ENCODE measurements at places on chromosomes 1 and 21.

- peak; percentile 56 for DNase-seq
These were observed 374.6 kb upstream of the USP24 start for GRCh38 chr1:55589671-55590297.

- DNase-seq: no peak
These were observed 250.8 kb upstream of the KIAA0040 start for GRCh38 chr1:175443332-175443731.

DNA sequence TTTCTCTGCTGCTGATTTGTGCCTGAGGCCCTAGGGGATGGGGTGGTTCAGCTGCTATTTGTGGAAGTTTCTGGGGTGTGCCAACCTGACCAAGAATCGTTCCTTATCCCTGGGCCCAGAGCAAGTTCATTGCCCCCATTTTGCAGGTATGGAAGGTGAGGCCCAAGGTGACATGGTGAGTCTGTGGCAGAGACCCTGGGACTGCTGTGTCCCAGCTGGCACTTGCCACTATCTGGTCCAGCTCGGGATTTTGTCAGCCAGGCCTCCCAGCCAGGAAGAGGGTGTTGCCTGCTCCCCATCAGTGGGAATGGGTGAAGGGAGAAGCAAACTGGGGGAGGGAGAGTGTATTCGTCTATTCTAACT is 18.9 kb upstream of the LRP8 start:
- DNase-seq: no peak

DNA sequence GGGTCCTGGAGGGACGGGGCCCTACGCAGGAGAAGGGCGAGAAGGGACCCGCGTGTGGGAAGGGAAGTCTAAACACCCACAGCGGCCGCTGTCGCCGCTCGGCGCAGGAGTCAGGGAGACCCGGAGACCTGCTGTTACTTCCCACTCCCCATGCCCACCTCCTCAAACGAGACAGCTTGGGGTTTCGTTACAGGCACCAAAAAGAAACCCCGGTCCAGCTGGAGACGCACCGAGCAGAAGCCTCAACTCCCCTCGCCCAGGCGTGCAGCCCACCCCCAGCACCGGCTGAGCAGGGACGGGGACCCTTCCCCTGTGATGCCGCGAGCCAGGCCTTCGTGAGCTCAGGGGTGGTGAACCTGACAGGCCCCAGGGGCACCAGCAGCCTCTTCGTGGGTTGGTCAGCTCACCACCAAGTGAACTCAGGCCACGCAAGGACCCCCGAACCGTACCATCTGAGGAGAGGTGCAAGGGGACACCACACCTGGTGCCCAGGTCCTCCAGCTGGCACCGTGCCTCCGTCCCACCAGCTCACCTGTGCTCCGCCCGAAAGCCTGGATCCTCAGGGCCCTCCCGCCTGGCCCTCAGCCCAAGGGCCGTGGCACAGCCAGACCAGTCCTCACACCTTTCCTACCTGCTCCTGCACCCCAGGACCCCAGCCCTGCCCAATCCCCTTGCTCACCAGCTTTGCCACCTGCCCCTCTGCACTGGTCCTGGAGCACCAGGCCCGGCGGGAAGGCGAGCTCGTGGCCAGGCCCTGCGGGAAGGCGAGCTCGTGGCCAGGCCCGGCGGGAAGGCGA is 5.0 kb downstream of the SDF4 start:
- DNase-seq: no peak

DNA sequence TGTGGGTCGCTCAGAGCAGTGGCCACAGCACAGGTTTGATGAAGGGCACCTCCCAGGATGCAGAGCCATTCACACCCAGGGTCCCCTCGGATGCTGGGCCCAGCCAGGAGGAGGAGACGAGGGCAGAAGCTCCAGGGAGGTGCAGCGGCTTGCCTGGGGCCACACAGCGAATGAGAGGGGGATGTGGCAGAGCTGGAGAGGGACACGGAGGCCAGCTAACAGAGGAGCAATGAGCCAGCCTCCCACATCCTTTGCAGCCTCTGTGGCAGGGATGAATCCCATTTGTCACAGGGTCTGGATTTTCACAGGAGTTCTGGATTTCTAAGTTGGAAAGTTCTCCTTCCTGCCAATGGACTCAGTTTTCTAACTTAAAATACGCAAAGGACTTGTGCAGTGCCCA is 35.9 kb downstream of the CHD5 start:
- no peak for DNase-seq

DNA sequence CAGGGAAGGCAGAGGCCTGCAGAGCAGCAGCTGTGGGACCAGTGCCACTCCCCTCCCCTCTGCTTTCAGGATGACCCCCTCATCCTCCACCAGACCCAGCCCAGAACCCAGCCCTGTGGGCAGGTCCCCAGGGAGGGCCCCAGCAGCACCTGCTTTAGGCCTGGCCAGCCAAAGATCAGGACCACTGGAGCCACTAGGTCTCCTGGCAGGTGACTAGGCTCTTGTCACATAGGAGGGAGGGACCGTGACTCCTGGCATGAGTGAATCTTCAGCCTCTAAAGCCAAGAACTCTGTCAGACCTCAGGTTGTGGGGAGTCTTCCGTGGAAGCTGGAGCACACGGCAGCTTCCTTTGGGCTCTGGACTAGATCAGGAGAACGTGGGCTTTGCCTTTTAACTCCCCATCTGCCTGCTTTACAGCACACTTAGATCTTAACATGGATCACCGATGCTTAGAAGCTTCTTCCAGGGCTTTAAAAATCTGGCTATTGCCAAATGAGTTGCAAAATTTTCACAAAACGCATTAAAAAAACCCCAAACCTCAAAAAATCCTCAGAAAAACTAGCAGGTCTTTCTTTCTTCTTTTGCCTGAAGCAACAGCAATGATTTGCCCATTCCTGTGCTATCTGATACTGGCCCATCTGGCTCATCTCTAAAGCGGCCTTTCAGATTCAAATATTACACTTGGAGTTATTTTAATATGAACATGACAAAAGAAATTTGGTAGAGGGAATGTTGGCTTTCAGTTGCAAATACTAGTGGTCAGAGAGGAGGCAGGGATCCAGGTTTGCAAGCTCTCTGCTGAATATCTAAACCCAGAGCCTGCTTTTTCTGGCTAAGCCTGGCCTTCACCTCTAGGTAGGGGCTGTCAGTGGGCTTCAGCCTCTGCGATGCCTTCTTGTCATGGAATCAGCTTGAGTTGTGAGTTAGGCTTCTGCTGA is 235.2 kb downstream of the SDCCAG8 start:
- peak; percentile 75 for DNase-seq

DNA sequence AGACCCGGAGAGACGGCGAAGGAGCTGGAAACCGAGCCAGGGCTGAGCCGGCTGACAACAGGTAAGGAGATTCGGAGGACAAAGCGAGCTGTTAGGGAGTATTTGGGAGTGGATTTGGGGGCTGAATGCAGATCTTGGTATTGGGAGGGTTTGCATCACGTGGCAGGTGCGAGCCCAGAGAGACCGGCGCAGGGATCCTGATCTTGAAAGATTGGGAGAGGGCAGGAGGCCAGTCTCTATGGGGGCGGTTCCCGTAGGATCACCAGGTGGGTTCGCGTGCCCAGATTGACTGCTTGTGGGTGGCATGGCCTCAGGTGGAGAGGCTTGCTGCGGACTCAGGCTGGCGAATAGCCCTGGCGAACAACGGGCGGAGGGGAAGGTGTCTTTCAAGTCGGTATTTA is 204 bp downstream of the CIART start:
- DNase-seq: no peak

DNA sequence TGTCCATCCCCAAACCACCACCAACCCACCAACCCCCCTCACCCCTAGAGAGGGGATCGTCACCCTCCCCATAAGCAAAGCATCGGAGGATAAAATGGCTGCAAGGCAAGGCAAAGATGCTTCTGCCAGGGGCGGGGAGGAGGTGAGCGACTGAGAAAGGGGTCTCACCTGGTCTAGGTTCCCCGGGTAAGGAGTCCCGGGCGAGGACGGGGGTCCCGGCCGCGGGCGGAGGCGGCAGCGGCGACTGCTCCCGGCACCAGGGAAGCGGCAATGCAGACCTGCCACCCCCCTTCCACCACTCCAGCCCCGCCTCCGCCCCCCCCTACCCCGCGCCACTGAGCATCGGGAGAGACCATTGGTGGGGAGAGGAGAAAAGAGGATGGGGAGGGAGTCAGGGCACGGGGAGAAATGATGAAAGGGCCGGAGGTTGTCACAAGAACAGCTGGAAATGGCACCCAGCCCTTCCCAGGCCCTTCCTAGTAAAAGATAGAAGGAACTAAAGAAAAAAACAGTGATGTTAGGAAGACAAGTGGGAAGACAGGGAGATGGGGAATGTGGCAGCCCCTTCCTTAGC is at the start of gene SV2A:
SV2A (minus strand) TSS at position 274 of the 574 bp plus-strand sequence. CDS start 4,004 bp downstream, outside the sequence.
- DNase-seq: no peak

- no peak for DNase-seq
These were observed 8.9 kb downstream of the LRRC8C start for GRCh38 chr1:89641781-89642180.

DNA sequence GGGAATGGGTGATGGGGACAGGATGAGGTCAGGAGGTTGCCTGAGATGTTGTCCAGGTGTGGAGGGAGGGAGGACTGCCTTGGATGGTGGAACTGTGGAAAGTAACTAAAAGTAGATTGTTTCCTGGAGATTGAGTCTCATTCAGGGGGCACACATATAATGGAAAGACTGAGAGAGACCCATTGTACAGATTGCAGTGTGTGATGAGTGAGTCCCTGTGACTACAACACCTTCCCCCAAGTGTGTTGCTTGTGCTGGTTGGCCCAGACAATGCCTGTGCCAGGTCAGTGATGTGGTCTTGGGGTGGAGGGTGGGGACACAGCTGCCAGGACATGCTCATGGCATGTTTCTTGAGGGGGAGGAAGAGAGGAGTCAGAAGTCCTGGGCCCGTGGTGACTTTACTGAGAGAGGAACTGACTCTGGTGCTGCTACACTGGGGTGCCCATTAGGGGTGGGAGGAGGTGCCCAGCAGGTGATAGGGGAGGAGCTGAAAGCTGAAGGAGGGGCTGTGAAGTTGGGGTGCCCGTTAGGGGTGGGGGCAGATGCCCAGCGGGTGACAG is 5.2 kb downstream of the SNAP47 start:
- DNase-seq: no peak

DNA sequence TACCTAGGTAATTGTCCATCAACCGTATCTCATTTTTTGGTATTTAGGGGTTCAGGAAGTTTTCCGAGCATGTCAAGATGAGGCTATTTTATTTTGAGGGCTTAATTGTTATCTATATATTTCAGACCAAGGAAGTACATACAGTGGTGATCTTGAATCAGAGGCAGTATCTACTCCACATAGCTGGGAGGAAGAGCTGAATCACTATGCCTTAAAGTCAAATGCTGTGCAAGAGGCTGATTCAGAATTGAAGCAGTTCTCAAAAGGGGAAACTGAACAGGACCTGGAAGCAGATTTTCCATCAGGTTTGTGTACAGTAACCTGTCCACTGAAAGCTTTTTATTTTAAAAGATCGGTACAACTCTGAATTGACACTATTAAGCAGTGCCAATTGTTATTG is 130.2 kb downstream of the ZMYM4 start:
- no peak for DNase-seq

GRCh38 chr1:196181594-196181878 is 426.7 kb downstream of the KCNT2 start:
- no peak for DNase-seq

GRCh38 chr1:121558514-121558913 is 373.7 kb downstream of the SRGAP2C start:
- peak; percentile 86 for DNase-seq

DNA sequence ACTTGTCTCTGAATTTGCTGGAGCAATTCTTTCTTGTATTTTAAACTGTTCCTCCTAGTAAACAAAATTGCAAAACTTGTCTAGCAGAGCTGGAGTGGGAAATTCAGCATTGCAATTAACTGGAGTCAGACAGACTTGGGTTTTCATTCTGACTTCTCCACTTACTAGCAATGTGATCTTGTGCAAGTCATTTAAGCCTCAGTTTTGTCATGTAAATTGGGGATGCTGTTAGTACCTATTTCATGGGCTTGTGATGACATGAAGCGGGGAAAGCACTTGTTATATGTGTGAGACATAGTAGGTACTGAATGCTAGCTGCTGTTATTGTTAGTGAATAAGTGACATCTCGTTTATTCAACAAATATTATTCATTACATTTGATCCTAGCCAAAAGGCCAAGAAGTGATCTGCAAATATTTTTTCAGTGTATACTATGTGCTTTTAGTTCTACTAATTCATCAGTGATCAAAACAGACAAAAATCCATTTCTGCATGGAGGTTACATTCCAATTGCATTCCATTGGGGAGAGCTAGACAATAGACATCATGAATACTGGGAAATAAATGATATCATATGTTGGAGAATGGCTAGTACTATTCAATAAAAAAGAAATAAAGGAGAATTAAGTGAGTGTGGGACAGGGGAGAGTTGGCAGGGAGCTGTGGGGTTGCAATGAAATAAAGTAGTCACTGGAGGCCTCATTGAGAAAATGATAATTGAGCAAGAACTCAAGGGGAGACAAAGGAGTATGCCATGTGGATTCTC is 47.1 kb downstream of the CACHD1 start:
- DNase-seq: no peak

- DNase-seq: no peak
These were observed 40.7 kb downstream of the RIPK4 start for GRCh38 chr21:41726058-41726558.

- no peak for DNase-seq
These were observed 14.3 kb downstream of the NADK start for GRCh38 chr1:1763657-1764621.

DNA sequence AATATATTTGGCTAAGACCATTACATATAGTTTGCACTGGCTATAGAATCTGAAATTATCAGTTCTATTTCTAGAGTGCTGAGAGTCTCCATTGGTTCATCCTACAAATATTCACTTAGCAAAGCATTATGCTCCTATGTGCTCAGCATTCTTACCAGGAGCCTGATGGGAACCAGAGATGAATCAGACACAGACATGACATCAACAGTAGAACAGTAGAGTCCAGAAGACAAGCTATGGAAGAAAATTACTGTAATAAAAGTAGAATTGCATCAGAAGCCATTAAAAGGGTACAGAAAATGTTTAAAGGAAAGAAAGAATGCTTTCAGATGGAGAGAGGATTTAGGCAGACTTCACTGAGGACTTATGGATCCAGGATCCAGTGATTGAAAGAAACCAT is 271.7 kb upstream of the SNX7 start:
- DNase-seq: peak; percentile 68

DNA sequence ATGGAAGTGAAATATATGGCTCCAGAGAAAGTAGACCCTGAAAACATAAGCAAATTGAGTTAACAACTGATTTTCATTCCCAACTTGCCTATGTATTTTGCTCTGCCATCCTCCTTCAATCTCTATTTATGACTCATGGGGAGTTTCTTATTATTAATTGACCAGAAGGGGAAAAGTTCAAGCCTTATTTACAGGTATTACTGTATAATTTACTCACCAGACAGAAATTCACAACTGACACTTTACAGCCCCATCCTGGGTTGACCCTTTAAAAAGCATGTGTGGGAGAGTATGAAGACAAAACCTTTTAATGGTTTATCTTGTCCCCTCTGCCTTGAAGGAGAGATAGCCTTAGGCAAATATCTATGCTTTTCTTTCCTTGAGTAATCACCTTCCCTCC is 39.8 kb upstream of the C1orf53 start:
- DNase-seq: no peak

DNA sequence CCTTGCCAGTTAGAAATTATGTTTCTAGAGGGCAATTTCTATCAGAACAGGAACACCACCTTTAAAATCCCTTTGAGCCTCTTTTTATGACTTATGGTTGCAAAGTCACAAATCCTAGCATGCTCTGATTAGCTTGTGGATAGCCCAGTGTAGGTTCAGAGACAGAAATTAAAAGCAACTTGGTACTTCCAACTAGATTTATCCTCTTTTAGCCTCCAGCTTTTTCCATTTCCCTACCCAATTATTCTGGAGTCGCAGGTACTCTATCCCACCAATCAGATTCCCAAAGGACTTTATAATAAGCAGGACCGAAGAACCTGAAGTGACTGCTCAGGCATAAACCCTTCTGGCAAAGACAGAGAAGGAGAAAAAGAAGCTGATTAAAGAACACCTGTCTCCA is 33.4 kb upstream of the LRRC53 start:
- no peak for DNase-seq

GRCh38 chr1:62362061-62362917 is 43.1 kb upstream of the KANK4 start:
- DNase-seq: no peak
